ENCODE measurements at places on chromosomes 12 and 14. TPM values are rescaled to one million over a fixed set of nuclear protein-coding genes. Genes with fewer than 3 reads are reported as not detected.

RPS26 gene
- total RNA-seq = 66.7 TPM

MGP gene
- total RNA-seq = 284 TPM

SENP1 gene
- total RNA-seq = 21.3 TPM

BCDIN3D gene
- total RNA-seq = 3.1 TPM

SLC5A8 gene
- not detected for total RNA-seq

KRT3 gene
- total RNA-seq = not detected

MYBPC1 gene
- total RNA-seq = not detected

SPX gene
- not detected for total RNA-seq

TAS2R50 gene
- total RNA-seq = 1.5 TPM

PROX2 gene
- not detected for total RNA-seq

GPRC5D gene
- total RNA-seq = not detected

MIP gene
- total RNA-seq = not detected

GNG2 gene
- total RNA-seq = not detected

TRPV4 gene
- total RNA-seq = 12.3 TPM

MIA2 gene
- 16.2 TPM for total RNA-seq

SLC41A2 gene
- 7.5 TPM for total RNA-seq

CFAP54 gene
- total RNA-seq = 21.5 TPM

DHRS2 gene
- total RNA-seq = 0.44 TPM

KRT79 gene
- not detected for total RNA-seq

LHX5 gene
- total RNA-seq = not detected

SLC39A5 gene
- total RNA-seq = not detected

SLC22A17 gene
- 4.6 TPM for total RNA-seq

OR4Q2 gene
- not detected for total RNA-seq

ACACB gene
- 3.9 TPM for total RNA-seq

FITM1 gene
- not detected for total RNA-seq

FAM186B gene
- 0.33 TPM for total RNA-seq

TAS2R31 gene
- 4.3 TPM for total RNA-seq

PTPRO gene
- total RNA-seq = not detected

PIWIL1 gene
- not detected for total RNA-seq
